Fibroblast of lung (primary cell): ENCODE measurements at places on chromosomes 2 and 18. TPM values are rescaled to one million over a fixed set of nuclear protein-coding genes. Genes with fewer than 3 reads are reported as not detected.

GRCh38 chr18:59639136-59639535 lies 58.1 kb downstream of the CCBE1 start:
- no peak for DNase-seq

GRCh38 chr2:178836807-178837206 lies 29.6 kb upstream of the TTN start:
- DNase-seq, result no peak

- DNase-seq, result peak; percentile 24
Observed at GRCh38 chr18:77178559-77178958, 46.0 kb upstream of the MBP start.

DNA sequence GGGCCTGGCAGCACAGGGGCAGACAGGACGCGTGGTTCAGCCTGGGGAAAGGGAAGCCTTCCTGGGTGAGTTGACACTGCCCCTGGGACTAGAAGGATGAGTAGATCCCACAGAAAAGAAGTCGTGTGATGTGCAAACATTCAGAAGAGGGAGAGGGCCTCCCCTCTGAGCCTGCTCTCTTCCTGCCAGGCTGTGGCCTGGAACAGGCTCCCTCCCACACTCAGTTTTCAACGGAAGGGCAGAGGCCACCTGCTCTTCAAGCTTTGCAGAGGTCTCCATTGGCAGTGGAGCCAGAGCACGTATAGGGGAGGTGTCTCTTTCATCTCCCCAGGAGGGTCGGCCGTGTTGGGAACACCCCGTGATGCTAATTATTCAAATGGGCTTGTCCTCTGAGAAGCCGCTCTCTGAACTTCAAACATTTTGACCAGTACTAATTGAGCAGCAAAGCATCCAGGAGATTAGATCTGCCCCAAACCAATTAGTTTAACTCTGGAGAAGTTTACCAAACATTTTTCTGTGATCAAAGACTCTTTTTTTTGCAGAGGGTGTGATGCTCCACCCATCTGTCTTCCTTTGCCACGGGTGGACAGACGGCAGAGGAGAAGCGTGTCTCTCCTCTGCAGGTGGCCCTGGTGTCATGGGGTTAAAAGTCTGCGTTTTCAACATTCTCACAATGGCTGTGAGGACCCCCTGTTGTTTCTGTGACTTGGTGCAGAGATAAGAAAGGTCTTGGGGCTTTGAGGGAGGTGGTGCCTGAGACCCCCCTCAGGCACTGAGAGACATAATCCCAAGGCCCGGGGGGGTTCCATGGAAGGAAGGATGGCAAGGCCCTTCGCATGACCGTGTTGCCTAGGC lies 29.5 kb upstream of the ODC1 start:
- DNase-seq, result no peak

GRCh38 chr2:177117755-177118154 lies 94.8 kb upstream of the HNRNPA3 start:
- no peak for DNase-seq

DNA sequence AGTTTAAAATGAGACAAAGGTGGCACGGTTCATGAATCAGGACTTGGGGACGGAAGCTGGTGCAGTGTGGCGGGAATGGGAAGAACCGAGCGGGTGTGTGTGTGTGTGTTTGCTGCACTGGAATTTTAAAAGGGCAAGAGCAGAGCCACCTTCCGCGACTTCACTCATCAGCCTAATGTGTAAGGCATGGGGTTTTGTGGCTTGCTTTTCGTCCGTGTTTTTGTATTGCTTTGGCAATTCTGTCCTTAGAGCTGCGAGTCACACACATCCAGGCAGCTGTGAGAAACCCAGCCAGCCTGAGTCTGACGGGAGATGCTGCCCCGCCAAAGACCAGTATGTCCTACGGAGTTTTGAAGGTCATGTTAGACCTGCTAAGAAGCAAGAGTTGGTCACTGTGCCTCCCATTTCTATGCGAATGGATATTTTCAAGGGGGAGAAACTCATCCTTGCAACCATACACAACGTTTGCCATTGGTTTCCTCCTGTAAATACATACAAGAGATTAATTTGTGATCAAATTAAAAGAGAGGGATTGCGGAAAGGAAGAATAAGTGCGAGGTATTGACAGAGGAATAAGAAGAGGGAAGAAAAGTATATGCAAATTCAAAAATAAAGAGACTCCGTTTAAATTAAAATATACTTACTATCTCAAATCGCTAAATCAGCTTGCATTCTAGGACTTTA lies 665 bp upstream of the CACNB4 start:
- no peak for DNase-seq

- DNase-seq, result no peak
Observed at GRCh38 chr2:171858397-171858958, 35.6 kb downstream of the SLC25A12 start.

DNA sequence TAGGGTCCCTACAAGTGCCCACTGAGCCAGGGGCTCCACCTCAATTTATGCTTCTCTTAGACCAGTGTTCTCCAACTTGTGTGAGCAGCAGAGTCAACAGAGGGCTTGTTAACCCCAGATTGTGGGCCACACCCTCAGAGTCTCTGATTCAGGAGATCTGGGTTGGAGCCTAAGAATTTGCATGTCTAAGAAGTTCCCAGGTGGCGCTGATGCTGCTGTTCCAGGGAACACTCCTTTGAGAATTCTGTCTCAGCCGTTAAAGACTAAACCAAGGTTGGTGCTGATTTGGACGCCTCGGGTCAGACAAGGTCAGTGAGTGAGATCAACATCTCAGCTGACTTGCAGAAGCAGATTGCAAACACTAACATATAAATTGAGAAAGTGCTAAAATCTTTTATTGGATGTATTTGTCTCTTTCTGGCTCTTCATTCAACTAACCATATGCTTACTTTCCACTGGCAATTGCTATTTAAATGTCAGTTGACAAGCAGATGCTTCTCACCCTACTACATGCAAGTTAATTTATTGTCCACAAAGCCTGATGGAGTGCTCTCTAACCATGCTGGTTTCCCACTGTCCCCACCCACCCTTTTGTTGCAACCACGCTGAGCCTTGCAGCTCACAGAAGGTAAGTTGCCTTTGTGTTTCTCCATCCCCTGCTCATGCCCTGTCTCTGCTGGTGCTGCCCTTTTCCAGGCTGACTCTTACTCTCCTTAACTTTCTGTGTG lies 31.5 kb downstream of the LYPD1 start:
- DNase-seq, result no peak

DNA sequence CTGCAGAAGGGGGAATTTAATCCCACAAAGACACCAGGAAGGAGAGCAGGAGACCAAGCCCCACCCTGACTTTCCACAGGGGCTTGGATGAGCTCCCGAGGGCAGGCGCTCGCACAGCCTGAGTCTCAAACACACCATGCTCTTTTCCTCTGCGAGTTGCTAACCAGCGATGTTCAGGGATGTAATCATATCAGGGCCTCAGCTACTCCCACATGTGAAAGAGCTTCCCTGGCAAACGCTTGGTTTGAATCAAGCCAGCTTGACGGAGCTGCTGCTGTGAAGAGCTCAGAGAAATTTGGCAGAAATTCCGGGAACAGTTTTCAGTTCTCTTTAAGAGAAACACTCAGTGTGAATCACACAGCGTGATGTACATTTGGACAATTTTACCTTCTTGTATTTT lies 385.8 kb downstream of the GALR1 start:
- DNase-seq, result no peak

DNA sequence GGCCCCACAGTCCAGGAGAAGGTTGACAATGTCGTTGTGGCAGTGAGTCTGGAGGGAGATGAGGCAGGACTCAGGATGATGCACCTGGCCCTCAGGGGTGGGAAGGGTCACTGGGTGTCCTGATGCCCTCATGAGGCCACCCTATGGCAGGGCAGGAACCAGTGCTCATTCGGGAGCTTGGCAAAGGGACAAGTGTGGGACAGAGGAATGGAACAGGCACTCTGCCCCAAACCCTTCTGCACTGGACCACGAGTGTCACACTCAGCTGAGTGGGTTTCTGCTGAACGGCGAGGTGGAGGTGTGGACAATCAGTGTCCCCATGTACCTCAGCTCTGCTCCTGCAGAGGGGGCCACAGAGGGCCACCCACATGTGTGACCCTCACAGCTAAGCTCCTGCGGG lies 32.0 kb downstream of the ANKMY1 start:
- no peak for DNase-seq

- DNase-seq, result no peak
Observed at GRCh38 chr2:240465268-240465764, 29.9 kb downstream of the GPC1 start.

DNA sequence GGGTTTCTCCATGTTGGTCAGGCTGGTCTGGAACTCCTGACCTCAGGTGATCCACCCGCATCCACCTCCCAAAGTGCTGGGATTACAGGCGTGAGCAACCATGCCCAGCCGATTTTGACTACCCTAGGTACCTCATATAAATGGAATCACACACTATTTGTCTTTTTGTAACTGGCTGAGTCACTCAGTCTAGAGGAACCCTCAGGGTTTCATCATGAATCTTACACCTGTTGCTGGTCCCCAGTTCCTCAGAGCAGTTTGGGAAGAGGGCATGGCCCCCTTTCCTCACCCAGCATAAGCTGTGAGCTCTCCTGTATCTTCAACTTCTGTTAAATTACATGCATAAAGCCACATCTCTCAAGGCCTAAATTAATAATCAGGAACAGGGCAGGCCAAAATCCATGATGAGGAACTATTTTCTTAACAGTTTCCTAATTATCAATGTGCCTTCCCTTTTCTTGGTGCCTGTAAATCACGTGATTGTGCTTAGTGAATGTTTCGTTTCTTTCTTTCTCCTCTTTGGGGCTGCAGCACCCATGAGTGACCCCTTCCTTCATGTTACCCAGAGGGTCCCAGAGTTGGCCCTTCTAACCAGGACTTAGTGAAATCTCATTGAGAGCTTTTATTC lies 20.9 kb downstream of the DYSF start:
- no peak for DNase-seq

DNA sequence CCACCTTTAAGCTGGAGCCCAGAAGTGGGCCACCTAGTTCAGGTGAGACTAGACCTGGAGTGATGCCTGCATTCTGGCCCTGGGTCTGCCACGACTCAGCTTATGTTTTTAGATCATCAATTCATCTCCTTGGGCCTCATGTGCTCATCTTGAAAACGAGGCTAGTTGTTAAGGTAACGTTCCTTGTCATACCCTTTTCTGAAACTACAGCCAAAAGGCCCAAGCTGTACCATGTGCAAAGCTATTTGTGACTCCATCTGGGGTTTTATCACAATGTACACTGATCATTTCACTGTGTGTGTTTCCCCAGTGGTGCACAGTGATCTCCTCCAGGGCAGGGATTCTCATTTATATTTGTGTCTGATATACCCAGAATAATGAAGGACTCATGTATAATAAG lies 138.4 kb upstream of the COPS8 start:
- no peak for DNase-seq

- DNase-seq, result no peak
Observed at GRCh38 chr2:160392201-160392600, 101.4 kb downstream of the RBMS1 start.

- peak; percentile 16 for DNase-seq
Observed at GRCh38 chr2:174247474-174248186, 702 bp downstream of the OLA1 start.

DNA sequence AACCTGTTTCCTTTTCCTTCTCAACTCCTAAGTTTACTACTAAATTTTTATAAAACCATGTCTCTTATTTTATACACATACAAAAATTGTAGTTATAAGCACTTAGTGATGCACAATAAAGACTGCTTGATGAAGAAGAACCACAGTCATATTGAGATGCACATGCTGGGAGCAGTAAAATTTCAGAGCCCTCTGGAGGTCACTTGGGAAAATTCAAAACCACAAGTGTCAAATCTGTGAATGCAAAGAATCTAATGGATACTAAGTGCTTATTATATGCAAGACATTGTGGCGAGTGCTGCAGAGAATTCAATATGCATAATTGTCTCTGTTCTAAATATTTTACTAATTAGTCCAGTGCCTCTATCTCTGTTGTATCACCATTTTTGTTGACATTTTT lies 180.5 kb downstream of the VWC2L start:
- no peak for DNase-seq

- DNase-seq, result peak; percentile 39
Observed at GRCh38 chr18:25075783-25076182, 276.2 kb downstream of the ZNF521 start.

DNA sequence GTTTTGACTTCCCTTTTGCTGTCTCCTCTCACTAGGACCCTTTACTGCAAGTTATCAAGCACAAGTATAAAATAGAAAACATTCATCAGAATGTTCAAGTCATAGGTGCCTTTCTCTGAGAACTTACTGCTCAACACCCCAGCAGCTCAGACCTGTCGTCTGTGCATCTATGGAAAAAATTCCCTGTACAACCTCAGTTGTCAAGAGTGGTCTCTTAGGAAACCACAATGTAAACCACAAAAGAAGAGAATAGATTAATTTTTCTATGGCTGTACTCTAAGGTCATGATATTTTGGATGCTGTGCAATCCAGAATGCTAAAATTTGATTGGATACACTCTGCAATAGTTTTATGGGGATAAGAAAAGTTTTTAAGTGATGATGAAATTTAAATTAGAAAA lies 84.1 kb downstream of the RBMS1 start:
- DNase-seq, result no peak

GRCh38 chr2:154699575-154699930 lies 1.1 kb downstream of the KCNJ3 start:
- DNase-seq, result no peak

- DNase-seq, result peak; percentile 13
Observed at GRCh38 chr2:14567561-14567960, 65.0 kb upstream of the LRATD1 start.

- no peak for DNase-seq
Observed at GRCh38 chr18:63683890-63684289, 18.9 kb upstream of the SERPINB11 start.

DNA sequence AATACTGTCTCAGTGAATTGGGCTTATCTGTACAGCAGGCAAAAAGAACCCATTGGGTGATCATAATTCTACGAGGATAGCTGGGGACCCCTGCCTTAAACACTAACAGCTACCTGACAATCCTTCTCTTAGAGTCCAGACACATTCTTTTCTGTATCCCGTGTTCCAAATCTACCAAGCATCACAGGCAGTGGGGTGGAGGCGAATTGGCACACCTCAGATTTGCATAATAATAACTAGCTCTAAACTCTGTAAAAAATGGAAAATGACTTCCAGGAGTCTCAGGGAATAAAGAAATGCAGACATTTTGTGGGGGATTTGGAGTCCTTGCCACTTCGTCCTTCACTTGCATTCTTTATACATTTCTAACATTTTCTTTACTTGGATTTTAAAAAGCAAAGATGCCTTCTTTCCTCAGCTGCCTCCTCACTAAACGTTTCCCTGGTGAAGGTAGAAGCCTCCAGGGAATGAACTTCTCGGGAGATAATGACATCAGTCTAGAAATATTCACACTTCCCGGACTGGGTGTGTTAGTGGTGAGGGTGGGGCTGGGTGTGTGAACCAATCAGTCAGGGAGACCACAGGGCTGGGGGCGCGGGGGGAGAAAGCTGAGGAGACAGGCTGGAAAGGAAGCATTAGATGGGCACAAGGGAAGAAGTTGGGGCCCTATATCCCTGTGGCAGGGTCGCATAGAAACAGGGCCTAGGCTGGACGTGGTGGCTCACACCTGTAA lies 59.1 kb upstream of the BOD1L2 start:
- no peak for DNase-seq

NEU4 gene
- total RNA-seq, result under 0.01 TPM in 1 of 2 replicates, not detected in the other

SRD5A2 gene
- total RNA-seq, result not detected in 2 replicates

HRH4 gene
- under 0.01 TPM in 2 replicates for total RNA-seq

SPAST gene
- 22.6 and 30.8 TPM in 2 replicates for total RNA-seq

CAVIN2 gene
- total RNA-seq, result 12.6 and 28.1 TPM in 2 replicates

CDK15 gene
- total RNA-seq, result 1.3 and 5.1 TPM in 2 replicates

ITPRIPL1 gene
- 4.1 and 4.6 TPM in 2 replicates for total RNA-seq

OSGEPL1 gene
- 6.7 and 6.9 TPM in 2 replicates for total RNA-seq

ARMC9 gene
- total RNA-seq, result 60.4 and 153 TPM in 2 replicates

TSPYL6 gene
- total RNA-seq, result not detected in 2 replicates

STAMBP gene
- 23.3 and 23.6 TPM in 2 replicates for total RNA-seq

NABP1 gene
- 77.8 and 117 TPM in 2 replicates for total RNA-seq

CNGA3 gene
- under 0.01 TPM in 2 replicates for total RNA-seq

POTEF gene
- total RNA-seq, result not detected in 2 replicates

SERTAD2 gene
- 8.0 and 15.2 TPM in 2 replicates for total RNA-seq

LYPD6 gene
- under 0.01 and 0.17 TPM in 2 replicates for total RNA-seq
